ENCODE measurements at places on chromosomes 6 and 20.

DNA sequence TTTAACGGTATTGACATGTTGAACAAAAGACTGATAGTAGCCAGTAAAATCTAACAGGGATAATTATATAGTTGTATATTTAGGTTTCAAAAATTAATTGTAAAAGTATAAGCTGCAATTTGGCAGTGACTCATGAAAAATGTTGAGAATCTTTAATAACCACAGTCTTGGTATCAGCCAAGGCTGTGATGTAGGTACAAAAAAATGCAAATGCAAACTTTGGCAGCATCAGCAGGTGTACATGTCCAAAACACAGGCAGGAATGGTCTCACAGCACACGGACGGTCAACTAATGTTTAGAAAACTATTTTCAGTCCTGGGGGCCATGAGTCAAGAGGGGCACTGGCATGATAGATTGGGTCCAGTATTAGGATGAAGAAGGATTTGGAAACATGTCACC is 58.5 kb upstream of the BEND3 start:
- no peak for DNase-seq

GRCh38 chr6:128024969-128025368 is 124.1 kb upstream of the THEMIS start:
- DNase-seq, result no peak

DNA sequence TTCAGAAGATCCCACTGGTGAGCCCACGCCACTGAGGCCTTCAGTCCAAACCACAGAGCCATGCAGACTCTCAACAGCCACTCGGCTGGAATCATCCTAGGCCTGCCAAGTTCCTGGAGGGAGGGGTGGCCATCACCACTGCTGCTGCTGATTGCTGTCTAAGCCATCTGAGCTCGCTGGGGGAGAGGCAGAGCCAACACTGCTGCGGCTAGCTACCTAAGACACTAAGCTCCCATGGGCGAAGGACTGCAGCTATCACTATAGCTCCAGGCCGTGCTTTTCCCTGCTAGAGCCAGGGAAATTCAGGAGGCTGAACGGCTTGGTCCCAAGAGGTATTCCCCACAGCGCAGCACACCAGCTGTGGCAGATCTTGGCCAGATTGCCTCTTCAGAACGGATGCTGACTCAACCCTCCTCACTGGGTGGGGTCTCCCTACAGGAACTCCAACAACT is 73.6 kb downstream of the TBC1D32 start:
- no peak for DNase-seq

DNA sequence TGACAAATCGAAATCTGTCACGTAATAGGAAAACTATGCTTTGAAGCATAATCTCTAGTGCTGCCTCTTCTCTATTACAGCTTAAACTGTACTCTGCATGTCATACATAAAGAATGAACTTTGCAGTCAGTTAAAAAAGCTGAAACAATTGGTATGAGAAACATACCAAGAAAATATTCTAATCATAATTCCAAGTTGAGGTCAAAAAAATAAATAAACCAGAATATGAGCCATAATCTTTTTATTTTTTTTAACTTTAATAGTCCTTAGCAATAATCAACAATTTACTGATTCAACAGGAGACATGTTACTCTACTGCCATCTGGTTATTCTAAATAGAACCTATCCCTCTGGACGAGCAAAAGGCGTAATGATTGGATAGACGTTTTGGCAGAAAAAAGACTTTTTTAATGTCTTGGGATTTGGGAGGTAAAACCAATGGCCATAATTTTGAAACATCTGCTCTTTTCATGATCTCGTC is 224.4 kb upstream of the FLRT3 start:
- DNase-seq, result no peak

Measured in RWPE1 (cell line).